Stimulated activated CD4-positive, alpha-beta T cell treated with anti-CD3 and anti-CD28 coated beads, Interleukin-1b, Interleukin-23, amount 100 ng/mL, for 1 hour (primary cell): ENCODE measurements at places on chromosomes 7 and 10.

DNA sequence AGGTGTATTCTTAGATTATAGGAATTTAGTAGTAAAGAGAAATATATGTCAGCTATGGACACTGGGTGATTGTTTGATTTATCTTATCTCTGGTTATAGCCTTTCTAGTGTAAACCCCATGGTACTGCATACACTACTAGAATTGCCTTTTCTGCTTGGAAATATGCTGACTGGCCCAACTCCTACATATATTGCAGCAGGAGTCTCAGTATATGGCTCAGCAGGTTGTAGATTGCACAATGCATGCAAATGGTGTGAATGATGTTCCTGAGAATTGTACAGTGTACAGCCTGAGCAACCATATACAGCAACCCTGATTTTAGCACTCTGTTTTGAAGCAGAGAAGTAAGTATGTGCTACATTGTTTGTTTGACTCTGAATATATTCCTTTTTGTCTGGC, 153.4 kb upstream of the NPY start:
- no peak for DNase-seq

- no peak for DNase-seq
Observed at GRCh38 chr7:146216396-146217041, 99.9 kb downstream of the CNTNAP2 start.

DNA sequence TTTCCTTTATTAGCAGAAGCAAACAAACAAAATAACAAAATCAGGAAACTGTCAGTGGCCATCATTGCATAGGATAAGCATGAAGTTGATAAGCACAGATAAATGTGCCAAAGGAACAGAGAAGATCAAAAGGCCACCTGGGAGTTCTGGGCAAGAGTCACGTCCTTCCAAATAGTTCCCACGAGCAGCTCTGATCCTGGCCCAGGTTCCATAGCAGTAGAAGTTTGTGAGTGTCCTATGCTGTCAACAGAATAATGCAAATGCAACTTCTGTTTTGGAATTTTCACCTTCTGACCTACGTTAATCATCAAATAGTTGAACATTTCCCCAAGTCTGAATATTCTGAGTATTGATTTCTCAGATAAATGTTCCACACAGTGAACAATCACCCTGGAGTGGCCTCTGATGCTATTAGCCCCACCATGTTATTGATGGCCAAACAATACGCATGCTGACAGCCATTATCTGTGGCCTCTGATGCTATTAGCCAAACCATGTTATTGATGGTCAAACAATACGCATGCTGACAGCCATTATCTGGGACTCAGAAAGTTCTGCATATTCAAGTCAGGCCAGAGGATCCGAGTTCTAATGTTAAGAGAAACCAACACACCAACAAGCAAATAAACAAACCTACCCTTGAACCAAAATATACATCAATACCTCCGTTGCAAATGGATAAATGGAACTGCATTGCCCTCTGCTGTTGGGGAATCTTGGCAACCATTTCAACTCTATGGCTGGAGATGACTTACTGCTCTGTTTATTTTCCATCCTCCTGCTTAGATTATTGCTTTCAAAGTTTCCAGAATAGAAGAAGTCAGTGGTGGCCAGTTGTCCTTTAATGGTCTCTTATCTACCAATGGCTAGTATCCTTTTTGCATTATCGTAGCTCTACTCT, 63.3 kb downstream of the MRC1 start:
- no peak for DNase-seq

GRCh38 chr10:62049624-62050345, 148.3 kb downstream of the ARID5B start:
- DNase-seq, result no peak

DNA sequence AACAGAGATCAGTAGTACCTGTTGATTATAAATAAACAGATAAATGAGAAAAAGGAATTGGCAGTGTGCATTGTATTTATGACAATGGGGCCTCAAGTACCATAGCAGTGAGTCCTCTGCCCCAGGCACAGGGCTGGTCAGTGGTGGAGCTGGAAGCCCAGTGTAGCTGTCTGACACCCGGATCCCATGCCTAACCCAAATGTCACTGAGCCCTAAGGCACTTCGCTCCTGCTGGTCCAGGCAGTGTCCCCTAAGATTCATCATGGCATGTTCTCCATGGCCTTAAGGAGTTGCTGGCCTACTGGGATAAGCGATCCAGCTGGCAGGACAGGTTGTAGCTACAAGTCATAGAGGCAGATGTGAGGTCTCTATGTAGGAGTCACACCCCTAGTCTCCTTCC, 3.3 kb upstream of the ZNF736 start:
- no peak for DNase-seq

DNA sequence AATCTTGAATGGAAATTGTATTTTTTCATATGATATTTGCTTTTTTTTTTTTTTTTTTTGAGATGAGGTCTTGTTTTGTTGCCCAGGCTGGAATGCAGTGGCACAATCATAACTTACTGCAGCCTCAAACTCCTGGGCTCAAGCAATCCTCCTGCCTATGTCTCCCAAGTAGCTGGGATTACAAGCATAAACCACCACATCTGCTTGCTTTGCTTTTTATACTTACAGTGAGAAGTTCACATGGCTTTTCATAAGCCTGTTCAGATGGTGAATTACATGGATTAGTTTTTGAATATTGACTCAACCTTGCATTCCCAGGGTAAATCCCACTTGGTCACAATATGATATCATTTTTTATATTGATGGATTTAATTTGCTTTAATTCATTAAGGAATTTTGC, 22.0 kb downstream of the LRRD1 start:
- no peak for DNase-seq

GRCh38 chr10:103470761-103471653, 8.0 kb downstream of the CALHM3 start:
- DNase-seq, result no peak

DNA sequence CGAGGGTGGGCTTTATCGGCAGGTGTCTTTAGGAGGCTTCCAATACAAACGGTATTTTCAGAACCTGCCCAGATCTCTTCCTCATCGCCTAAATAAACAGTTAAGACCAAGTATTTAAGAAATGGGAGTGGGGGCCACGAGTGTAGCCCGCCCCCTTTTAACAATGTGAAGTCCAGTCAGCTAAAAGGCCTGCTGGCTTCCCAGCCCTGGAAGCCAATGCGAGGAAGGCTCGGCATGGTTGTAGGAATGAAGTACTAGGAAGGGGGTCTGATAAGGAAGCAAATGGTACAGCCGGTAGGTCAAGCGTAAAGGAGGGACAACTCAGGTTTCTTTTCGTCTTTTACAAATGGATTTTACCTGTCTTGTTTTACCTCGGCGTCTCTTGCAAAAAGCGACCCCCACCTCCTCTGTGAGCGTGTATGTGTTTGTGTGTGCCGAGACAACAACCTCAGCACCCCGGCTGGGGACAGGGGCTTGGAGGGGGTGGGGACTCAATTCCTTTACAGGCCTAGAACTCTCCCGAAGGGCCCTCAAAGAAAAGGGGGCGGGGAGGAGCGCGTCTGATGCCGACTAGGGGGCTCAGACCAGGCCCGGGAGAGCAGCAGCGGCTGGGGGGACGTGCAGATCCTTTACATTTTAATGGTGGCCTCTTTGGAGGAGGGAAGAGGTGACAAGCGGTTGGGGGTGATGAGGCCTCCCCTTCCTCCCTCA, 147.6 kb downstream of the GPR85 start:
- DNase-seq, result no peak

- no peak for DNase-seq
Observed at GRCh38 chr10:73965890-73966768, 31.8 kb upstream of the VCL start.

DNA sequence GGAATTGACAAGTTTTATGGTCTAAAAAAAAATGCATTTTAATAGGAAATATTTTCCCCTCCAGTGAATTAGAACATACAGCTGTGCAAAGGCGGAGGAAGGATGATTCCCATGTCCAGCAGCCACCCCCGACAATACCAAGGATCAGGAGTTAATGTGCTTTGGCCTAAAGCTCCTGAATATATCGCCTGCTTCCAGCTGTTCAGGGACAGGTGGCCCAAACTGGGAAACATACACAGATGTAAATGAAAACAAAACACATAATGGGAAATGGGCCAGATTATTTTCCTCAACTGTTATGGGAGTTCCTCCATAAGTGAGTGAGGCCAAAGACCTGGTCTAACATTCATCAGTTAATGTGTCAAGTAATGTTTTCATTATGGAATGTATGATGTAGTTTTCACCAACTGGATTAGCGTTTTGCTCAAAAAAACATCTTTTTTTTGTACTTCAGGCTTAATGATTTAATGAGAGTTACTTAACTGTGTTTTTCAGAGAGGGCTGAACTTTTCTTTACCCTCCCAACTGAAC, 55.1 kb upstream of the LAMB1 start:
- no peak for DNase-seq

DNA sequence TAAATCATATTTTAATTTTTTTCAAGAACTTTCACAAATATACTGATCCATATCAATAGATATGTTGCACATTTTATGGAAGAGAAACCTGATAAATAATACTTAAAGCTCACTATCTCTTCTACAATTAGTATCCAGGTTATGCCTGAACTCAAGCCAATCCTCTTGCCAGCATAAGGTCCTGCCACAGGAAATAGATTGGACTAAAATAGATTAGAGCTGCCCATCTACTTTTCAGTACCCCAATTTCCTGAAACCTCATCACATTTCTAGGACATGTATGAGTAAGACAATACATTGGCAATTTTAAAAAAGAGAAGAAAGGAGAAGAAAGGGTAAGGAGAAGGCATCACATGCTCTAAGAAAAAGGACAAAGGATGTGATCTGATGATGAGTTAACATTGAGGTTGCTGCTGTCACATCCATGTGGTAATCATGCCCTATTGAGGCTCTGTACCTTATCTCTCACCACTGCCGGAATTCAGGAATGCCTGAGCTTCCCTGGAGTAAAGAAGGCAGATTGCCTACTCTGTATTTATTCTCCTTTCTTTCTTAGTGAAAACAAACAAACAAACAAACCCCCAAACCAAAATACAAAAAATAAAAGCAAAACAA, 199.7 kb downstream of the ANK3 start:
- no peak for DNase-seq

DNA sequence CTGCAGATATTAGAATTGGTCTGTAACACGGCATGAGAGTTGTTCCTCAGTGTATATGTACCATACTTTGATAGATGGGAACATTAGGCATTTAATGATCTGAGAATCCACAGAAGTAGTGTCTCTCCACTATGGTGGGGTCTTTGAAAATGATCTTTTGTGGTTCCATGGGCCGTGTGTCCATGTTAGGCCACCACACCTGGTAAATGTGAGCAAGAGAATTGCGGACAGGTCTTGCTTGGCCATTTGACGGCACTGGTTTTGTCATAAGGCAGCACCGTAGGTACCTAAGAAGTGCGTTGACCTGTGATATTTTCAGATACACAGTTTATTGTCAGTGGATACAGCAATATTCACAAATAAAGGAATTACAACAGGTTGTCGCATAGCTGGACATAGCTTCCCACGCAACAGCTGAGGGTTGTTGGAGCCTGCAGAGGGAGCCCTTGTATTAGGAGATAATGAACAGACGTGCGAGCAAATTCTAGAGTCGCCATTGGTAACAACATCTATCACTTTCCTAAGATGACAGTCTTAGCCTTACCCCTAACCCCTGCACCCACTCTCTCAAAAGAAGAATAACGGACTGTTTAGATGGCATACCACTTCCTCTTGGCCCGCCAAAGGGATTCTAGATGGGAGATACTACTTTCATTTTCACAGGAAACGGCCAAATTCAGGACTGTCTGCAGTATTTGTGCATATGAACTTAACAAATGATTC, 111.4 kb downstream of the COL28A1 start:
- no peak for DNase-seq

DNA sequence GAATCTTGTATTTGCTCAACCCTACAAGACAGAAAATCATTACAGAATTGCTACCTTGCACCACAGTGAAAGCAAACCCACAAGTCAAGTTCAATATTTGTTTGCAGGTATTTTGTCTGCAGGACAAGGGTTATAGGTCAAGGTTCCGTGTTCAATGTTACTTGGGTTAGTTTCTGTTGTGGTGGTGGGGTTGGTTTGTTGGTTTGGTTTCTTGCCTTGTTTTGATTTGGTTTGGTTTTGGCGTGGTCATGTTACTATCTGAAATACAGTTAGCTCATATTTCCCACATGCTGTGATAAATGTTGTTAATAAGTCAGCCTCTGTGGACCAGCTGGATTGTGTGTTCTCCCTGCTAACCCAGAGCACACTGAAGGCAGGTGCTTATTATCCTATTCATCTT, 75.6 kb upstream of the INSIG1 start:
- DNase-seq, result no peak

GRCh38 chr10:103080891-103081581, 112.0 kb downstream of the NT5C2 start:
- no peak for DNase-seq

DNA sequence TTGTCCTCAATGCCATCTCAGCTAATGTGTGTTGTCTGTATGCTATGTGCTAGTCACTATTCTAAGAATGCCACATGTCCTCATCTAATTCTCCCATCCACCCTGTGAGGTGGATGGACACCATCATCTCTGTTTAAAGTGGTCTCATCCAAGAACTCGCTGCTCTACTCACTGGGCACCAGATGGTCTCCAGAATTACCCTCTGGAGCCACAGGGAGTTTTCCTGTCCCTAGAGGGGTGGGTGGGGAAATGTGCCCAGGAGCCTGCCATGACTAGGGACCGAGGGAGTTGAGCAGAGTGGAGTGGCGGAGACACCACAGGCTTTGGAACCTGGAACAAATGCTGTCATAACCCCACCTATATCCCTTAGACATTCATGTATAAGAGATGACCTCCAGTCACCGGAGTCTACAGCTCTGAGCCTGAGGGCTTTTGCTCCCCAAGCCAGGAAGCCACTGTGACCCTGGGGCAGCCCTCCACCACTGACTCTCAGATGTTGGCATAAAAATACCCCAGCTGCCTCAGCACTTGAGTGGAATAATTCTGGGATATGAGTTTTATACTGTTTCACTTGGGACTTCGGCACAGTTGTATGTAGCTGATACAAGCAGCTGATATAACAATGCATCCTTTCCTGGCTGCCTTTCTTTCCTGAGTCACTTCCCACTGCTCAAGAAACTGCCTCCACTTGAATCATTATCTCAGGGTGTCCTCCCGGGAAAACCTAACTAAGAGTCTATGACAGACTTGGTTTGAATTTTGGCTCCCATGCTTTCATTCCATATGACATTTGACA, 61.5 kb upstream of the RAPGEF5 start:
- no peak for DNase-seq
